Glomerular endothelial cell (primary cell): ENCODE measurements at places on chromosomes 12 and 14. TPM values are rescaled to one million over a fixed set of nuclear protein-coding genes. Genes with fewer than 3 reads are reported as not detected.

The IGF1 gene
- 0.06 and 0.39 TPM in 2 replicates for total RNA-seq

The GYS2 gene
- total RNA-seq, result not detected in 2 replicates

The INHBC gene
- not detected in 2 replicates for total RNA-seq

The MAP3K9 gene
- 0.88 and 2.6 TPM in 2 replicates for total RNA-seq

The MANSC4 gene
- total RNA-seq, result not detected in 2 replicates

The MYO1H gene
- not detected in 2 replicates for total RNA-seq

The OVCH1 gene
- total RNA-seq, result not detected in 2 replicates

The EXOC3L4 gene
- total RNA-seq, result not detected in 2 replicates

The FOXA1 gene
- total RNA-seq, result 0.44 and 3.3 TPM in 2 replicates

The IL26 gene
- total RNA-seq, result not detected in 2 replicates

The USP44 gene
- total RNA-seq, result 0.41 and 0.73 TPM in 2 replicates

The ZFYVE26 gene
- total RNA-seq, result 18.8 and 34.1 TPM in 2 replicates

The WDHD1 gene
- 4.2 and 5.1 TPM in 2 replicates for total RNA-seq

The ZC2HC1C gene
- 0.93 and 1.5 TPM in 2 replicates for total RNA-seq

The MMP19 gene
- total RNA-seq, result 0.99 and 5.6 TPM in 2 replicates

The NINJ2 gene
- total RNA-seq, result 2.7 TPM in 1 of 2 replicates, not detected in the other
